Liver (tissue), 10 donors: ENCODE measurements at places on chromosomes 4 and X. TPM values are rescaled to one million over a fixed set of nuclear protein-coding genes. Genes with fewer than 3 reads are reported as not detected.

Gene ADAM29
- total RNA-seq: not detected

Gene SCML2
- 7.2 TPM for total RNA-seq

Gene OPHN1
- total RNA-seq: 1.0 TPM

Gene UCHL1
- 0.51 TPM for total RNA-seq

Gene OPRPN
- not detected for total RNA-seq

Gene JCHAIN
- total RNA-seq: 2.1 TPM

Gene RAB39B
- total RNA-seq: 0.75 TPM

Gene ADGRG4
- not detected for total RNA-seq

Gene CETN2
- total RNA-seq: 10.1 TPM

Gene TGIF2LX
- total RNA-seq: not detected

Gene CORIN
- 0.17 TPM for total RNA-seq

Gene MAD2L1
- 0.17 TPM for total RNA-seq

Gene FGG
- 11,566 TPM for total RNA-seq

Gene GAGE12F
- total RNA-seq: not detected

Gene ASB9
- total RNA-seq: 2.8 TPM
